ENCODE measurements at places on chromosomes 13 and 19. TPM values are rescaled to one million over a fixed set of nuclear protein-coding genes. Genes with fewer than 3 reads are reported as not detected.

GRCh38 chr13:51000571-51001260 lies 91.1 kb downstream of the RNASEH2B start:
- DNase-seq: no peak

DNA sequence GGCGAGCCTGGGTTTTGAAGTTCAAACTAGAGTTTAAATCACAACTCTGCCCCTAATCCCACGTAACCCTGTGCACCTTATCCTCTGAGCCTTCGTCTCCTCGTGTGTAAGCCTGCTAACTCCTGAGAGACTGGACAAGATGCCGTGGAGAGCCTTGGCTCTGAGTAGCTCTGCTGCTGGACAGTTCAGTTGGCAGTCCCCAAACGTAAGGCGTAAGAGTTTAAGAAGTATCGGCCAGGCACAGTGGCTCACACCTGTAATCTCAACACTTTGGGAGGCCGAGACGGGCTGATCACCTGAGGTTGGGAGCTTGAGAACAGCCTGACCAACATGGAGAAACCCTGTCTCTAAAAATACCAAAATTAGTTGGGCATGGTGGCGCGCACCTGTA lies 4.7 kb upstream of the CD79A start:
- DNase-seq: no peak

DNA sequence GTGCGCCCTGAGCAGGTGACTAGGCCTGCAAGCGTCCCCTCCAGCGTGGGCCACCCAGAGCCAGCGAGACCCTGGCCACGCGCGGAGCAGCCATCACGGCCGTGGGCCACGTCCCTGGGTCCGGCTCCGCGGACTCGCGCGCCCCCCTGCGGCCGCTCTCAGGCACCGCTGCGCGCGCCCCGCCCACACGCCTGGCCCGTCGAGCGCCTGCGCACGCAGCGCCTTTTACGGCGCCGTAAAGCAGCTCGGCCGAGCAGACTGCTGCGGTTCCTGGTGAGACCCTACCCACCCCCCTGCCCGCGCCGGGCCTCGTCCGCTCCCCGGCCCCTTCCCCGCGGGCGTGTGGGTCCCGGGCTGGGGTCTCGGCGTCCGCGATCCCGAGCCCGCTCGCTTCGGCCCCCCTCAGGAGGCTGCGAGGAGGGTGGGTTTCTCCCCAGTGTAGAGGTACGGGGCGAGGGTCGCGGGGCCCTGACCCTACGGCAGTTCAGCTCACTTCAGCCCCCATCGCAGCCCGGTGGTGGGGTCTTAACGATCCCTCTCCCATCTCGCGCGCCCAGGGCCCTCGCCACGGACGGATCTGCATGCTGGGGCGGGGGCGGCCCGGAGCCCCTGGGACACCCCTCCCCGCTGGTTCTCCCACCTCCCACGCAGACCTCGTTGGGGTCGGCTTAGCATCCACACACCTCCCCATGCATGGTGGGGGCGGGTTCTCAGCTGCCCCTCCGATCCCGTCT lies at the start of gene TRAPPC5:
Gene TRAPPC5, plus strand, starts transcription at position 228 of the 734 bp plus-strand sequence. CDS start 1,421 bp downstream, outside the sequence.
- DNase-seq: no peak

GRCh38 chr13:111123221-111123620 lies 8.1 kb downstream of the ARHGEF7 start:
- DNase-seq: no peak

DNA sequence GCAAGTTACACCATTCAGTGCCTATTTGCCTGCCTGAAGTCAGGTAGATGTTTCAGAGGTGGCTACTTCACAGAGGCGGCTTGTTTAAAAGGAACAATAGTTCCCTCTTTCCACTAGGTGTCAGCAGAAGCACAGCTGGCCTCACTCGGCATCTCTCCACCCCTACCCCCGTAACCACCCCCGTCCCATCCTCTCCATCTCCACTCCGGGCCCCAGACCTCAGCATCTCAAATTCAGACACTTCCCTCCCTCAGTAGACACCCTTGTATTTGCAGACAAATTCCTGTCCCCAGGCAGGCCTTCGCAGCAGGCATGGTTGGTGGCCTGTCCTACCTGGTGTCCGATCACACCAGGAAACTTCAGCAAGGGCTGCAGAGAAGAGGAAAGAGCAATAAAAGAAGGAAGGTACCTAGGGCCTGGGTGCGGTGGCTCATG lies 9.1 kb upstream of the DPP9 start:
- DNase-seq: no peak

DNA sequence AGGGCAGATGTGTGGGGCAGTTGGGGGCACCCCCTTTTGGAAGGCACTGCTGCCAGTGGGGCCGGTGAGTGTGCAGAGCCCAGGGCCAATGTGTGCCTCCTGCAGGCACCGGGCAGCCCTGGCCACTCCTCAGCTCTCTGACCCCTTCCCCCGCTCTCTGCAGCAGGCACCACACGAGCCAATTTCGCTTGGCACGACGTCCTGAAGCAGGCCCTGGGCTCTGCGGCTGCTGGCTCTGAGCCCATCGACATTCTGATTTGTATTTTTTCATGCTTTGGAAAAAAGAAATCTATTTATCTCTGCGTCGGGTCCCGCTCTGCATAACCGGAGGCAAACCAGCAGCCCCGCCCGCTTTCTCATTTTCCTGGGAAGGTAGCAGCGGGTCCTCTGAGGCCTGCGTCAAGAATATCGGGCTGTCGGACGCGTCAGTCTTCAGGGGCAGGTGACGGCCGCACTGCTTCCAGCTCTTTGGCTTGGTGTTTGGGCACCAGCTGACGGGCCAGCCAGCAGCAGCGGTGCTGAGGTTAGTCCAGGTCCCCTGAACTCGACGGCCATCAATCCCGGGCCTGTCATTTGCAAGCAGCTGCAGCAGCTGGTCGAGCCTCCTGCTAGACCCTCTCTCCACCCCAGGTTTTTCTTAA lies 134.3 kb downstream of the KDM4B start:
- DNase-seq: no peak

DNA sequence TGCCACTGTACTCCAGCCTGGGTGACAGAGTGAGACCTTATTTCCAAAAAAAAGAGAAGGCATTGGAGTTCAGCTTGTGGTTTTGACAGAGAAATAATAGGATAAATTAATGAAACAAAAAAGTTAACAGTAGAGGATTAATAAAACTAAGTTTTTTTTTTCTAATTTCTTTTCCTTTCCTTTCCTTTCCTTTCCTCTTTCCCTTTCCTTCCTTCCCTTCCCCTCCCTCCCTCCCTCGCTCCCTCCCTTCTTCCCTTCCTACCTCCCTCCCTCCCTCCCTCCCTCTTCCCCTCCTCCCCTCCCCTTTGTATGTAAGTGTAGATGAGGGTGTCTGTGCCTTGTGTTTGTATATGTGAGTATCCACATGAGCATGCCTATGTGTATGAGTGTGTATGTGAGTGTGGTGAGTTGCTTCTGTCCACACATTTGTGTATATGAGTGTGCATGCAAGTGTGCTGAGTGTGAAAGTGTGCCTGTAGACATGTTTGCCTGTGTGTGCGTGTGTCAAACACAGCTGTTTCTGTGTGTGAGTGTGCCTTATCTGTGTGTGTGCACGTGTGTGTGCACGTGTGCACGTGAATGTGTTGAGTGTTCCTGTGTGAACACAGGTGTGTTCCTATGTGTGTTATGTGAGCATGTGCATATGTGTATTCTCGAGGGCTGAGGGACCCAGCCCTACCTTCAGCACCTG lies 12.5 kb upstream of the MZF1 start:
- DNase-seq: no peak

DNA sequence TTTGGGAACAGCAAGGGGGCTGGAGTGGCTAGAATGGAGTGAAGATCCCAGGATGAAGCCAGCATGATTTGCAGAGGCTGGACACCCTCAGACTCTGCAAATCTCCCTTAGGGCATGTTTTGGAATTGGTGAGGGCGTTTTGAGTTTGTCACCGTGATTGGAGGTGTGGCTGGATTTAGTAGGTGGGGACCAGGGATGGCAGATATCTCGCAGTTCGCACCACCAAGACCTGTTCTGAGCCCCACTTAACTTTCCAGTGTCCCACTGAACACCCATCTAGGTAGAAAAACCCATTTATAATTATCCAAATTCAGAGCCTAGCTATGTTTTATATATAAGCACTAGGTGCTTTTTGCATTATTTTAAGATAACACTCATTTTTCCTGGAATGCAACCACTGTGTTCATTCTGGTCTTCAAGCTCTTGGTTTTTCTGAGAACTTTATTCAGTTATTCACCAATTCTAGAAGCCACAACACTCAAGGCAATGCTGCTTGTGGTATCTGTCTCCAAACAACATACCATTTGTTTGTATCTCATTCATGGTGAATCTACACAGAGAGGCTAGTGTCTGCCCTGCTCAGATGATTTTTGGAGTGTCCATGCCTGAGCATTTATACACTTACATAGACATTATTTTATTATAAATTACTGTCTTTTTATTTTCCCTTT lies 3.0 kb upstream of the NANOS2 start:
- no peak for DNase-seq

- DNase-seq: peak; percentile 86
Measured at GRCh38 chr19:2327773-2328400, 499 bp downstream of the LSM7 start.

- no peak for DNase-seq
Measured at GRCh38 chr13:44051918-44052675, 172.4 kb downstream of the LACC1 start.

DNA sequence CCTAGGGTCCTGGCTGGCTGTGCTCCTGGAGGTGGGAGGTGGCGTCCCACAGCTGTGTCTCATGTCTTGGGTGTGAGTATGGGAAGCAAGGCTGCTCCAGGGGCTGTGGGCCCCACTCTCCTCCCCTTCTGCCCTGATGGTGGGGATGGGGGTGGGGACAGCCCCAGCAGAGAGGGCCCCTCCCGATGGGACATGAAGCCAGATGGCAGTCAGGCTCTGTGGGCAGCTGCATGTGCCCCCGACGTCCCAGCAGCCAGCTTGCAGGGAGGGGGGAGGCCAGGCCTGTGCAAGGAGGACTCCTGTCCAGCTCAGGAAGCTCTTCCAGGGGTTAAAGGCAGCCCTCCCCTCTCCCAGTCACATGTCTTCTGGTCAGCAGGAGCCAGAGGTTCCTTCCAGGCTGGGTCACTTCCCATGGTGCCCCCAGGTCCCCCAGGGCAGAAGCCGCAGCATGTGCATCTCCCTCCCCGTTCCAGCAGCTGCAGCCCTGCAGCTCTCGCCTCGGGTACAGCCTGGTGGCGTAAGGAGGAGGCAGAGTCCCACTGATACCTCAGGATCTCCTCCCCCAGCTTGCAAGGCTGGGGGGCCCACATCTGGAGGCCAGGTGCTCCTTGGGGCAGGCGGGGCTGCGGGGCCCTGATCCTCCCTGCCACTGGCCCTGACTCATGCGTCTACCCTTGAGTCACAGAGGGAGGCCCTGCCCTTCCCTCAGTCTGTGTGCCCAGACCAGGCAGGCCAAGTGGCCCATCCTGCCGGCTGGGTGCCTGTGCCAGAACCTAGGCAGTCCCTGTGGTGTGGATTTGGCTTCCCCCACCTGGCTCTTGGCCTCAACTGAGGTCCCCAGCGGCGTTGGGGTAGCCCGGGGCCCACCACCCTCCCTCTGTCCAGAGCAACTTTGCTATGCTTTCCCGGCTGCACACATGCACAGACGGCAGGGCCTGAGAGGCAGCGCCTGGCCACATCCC lies 13.0 kb downstream of the YIPF2 start:
- no peak for DNase-seq

GRCh38 chr19:38812841-38813320 lies at the start of gene LGALS4:
LGALS4 (minus strand) TSS chr19:38812945; CDS start chr19:38812886, 59 bp downstream.
- no peak for DNase-seq

- DNase-seq: no peak
Measured at GRCh38 chr19:23401086-23401610, 5.9 kb upstream of the ZNF91 start.

DNA sequence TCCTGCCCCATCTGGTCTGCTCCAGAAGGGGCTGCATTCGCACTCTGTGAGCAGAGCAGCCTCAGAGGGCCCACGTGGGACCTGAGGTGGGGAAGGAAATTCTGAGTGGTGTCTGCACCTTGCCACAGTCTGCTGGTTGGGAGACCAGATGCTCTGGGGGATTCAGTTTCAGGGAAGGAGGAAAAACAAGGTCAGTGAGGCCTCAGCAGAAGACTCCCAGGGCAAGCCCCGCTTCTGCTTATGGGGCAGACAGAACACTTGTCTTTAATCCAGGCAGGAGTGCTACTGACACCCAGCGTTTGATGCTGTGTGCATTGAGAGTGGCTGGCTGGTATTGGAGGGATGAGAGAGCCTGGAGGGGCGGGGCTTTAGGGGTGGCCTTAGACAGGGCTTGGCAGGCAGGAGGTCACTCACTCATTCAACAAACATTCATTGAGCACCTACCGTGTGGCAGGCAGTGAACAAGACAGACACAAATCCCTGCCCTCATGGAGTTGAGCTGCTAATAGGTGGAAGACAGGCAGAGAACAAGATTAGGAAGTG lies 4.9 kb upstream of the CLEC17A start:
- DNase-seq: peak; percentile 53

IZUMO4 gene
- polyA plus RNA-seq: 5.5 TPM

GRCh38 chr13:49877629-49878218 lies 58.4 kb downstream of the SPRYD7 start:
- no peak for DNase-seq

- no peak for DNase-seq
Measured at GRCh38 chr19:3479177-3479833, 1.0 kb downstream of the SMIM24 start.

ZSWIM9 gene
- polyA plus RNA-seq: 1.8 TPM

NXNL1 gene
- not detected for polyA plus RNA-seq

DNA sequence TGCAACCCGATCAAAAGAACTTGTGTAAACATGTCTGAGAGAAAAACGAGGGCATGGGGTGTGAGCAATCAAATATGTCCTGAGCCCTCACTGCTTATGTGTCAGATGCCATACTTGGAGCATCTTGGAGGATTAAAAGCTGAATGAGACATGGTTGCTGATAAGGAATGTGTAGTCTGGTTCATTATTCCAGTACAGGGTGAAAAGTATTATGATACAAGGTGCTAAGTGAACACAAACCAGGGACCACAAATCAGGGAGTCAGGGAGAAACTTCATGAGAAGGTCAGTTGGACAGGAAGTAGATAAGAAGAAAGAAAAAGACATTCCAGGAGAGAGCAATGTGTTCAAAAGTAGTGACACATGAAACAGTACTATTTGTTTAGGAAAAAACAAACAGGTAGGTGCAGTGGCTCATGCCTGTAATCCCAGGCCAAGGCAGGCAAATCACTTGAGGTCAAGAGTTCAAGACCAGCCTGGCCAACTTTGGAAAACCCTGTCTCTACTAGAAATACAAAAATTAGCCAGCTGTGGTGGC lies 2.0 kb upstream of the RCBTB1 start:
- no peak for DNase-seq

ZNF677 gene
- polyA plus RNA-seq: 0.09 TPM

SULT2B1 gene
- polyA plus RNA-seq: not detected

GRCh38 chr19:4393947-4394590 lies 6.3 kb downstream of the SH3GL1 start:
- no peak for DNase-seq

KLF5 gene
- 0.27 TPM for polyA plus RNA-seq

- no peak for DNase-seq
Measured at GRCh38 chr19:40741527-40742390, 8.5 kb downstream of the ACTMAP start.

GRCh38 chr19:55635334-55635717 lies 5.5 kb upstream of the ZNF580 start:
- DNase-seq: no peak

Measured in GM12878 (cell line).